ENCODE measurements at places on chromosomes 3 and 15.

DNA sequence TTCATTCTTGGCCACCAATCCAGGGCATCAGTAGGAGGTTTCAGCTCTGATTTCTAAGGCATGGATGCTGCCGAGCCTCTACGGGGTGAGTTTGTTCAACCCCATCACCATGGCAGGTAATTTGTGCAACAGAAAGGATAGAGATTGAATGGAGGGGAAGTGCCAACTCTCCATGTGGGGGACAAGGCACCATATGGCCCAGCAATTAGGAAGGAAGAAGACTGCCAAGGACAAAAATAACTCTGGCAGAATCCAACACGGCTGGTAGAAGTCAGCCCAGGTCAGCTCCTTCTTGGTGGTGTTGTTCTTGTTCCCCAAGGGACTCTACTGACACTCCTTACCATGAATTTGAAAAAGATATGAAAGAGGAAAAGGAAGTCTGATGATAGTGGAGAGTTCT lies 503.9 kb downstream of the MAGI1 start:
- no peak for DNase-seq

DNA sequence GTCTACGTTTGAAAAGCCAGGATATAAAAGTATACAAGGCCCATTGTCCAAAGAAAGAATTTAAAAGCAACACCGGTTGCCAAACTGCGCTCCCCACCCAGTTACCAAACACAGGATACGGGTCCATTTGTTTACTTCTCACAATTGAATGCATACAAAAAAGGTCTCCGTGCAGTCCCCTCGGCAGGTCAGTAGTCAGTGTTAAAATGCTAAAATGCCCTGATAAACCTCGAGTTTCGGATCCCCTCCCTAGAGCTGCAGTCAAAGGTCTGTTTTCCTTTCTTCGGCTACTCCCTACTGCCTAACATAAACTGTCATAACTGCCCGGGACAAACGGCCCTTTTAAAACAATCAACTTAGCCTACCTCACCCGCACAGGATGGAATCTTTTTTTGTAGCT lies 534.6 kb downstream of the FOXP1 start:
- DNase-seq: no peak

- no peak for DNase-seq
Observed at GRCh38 chr15:85872125-85872524, 77.4 kb upstream of the KLHL25 start.

GRCh38 chr3:5128849-5129248 lies 6.8 kb downstream of the ARL8B start:
- DNase-seq: no peak

DNA sequence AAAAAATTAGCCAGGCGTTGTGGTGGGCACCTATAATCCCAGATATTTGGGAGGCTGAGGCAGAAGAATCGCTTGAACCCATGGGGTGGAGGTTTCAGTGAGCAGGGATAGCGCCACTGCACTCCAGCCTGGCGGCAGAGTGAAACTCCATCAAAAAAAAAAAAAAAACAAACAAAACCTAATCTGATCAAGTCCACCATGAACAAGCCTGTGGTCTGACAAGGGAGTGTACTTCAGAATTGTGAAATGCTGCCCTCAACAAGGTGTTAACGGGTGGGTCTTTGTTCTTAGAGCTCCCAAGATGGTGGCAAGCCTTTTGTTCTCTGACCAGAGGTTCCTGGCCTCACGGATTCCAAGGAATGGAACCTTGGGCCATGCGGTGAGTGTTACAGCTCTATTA lies 24.2 kb upstream of the SLC30A4 start:
- no peak for DNase-seq

- DNase-seq: no peak
Observed at GRCh38 chr3:21259896-21260295, 491.1 kb downstream of the ZNF385D start.

- no peak for DNase-seq
Observed at GRCh38 chr15:38696790-38697495, 132.3 kb upstream of the RASGRP1 start.

DNA sequence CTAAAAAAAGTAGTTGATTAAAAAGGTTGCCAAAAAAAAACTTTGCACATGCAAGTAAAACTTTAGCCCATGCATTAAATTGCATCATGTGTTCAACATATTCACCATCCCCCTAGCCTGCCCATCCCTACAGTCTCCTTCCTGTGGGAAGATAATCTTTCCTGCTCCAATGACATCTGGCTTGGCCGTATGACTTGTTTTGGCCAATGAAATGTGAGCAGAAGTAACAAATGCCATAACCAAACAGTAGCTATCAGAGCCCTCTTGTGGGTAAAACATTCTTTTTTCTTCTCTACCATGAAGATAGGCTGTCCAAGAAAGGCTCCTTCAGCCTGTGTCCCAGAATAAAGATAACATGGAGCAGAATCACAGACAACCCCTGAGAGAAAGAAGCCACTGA lies 15.3 kb downstream of the ERC2 start:
- DNase-seq: no peak

DNA sequence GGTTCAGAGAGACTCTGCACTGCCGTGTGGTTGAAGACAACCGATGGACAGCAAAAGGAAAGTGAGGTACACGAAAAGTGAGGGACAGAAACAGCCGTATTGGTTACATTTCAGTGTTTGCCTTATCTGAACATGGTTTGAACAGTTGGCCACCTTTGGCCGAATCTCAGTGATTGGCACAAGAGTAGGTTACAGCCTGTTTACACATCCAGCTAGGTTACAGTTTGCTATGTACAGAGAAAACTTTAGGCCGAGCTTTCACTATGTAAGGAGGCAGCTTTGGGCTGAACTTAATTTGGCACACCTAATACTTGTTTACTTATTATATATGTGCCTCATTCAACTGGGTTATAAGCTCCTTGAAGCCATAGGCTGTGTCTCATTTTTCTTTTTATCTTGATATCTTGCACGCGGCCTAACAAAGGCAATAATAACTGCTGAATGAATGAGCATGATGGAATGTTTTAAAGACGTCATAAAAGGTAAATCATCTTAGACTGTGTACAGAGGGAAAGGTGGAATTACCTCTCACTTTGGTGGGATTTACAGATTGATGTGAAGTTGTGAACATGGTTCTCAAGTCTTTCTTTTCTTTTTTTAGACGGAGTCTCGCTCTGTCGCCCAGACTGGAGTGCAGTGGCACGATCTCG lies 17.2 kb upstream of the GREM1 start:
- no peak for DNase-seq

DNA sequence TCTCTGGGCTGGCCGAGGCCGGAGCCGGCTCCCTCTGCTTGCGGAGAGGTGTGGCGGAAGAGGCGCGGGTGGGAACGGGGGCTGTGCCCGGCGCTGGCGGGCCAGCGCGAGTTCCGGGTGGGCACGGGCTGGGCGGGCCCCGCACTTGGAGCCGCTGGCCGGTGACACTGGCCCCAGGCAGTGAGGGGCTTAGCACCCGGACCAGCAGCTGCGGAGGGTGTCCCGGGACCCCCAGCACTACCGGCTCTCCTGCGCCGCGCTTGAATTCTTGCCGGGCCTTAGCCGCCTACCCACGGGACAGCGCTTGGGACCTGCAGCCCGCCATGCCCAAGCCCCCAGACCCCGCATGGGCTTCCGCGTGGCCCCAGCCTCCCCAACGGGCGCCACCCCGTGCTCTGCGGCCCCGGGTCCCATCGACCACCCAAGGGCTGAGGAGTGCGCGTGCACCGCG lies 736.3 kb upstream of the ARRDC4 start:
- no peak for DNase-seq

- no peak for DNase-seq
Observed at GRCh38 chr15:73957276-73957675, 31.0 kb downstream of the LOXL1 start.

All from NAMALWA (cell line).